ENCODE measurements at places on chromosomes 6 and 20. TPM values are rescaled to one million over a fixed set of nuclear protein-coding genes. Genes with fewer than 3 reads are reported as not detected.

C20orf144 gene
- 0.44 TPM for polyA plus RNA-seq

SLCO4A1 gene
- polyA plus RNA-seq, result 3.9 TPM

GFOD1 gene
- polyA plus RNA-seq, result 1.8 TPM

OXT gene
- 0.85 TPM for polyA plus RNA-seq

- no peak for DNase-seq
Observed at GRCh38 chr6:90413396-90413795, 116.8 kb upstream of the BACH2 start.

- no peak for DNase-seq
Observed at GRCh38 chr6:112180095-112180820, 74.1 kb downstream of the LAMA4 start.

GRCh38 chr6:82869493-82869892 is 196.1 kb downstream of the UBE3D start:
- DNase-seq, result no peak

DNA sequence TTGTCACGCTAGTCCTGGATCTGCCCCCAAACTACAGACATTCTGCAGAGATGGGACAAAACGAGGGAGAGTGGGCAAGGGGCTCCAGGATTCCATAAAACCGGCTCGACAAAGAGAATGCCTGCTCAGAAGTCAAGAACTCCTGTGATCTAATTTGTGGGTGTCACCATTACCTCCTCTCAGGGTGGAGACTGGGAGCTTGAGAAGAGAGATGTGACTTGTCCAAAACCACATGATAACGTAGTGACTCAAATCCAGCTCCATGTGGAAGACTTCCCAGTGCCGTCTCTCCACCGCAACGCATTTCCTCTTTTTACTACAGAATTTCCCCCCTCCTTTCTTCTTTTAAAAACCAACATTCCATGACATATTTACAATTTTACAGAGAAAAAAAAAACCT is 44.3 kb downstream of the TRERF1 start:
- DNase-seq, result no peak

DNA sequence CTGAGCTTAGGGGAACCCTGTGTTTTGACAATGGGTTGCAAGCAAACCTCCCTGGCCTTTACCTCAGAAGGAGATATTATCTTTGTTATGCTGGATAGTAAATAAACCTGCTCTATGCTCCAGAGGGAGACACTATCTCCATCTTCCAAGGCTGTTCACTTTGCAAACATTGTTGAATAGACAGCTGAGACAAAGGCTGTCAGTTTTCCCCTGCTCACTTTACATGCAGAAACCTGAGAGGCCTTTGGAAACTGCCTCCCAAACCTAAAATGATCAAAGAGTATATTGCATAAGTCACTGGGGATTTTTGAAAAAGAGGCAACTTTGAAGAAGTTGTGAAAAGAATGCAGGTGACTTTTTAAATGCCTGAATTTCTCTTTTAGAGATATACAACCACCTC is 61.6 kb downstream of the MRAP2 start:
- DNase-seq, result no peak

- no peak for DNase-seq
Observed at GRCh38 chr20:21373436-21373835, 23.9 kb downstream of the NKX2-4 start.

GRCh38 chr6:125586074-125586473 is 163.4 kb upstream of the HEY2 start:
- no peak for DNase-seq
